ENCODE measurements at places on chromosomes 2 and 18.

DNA sequence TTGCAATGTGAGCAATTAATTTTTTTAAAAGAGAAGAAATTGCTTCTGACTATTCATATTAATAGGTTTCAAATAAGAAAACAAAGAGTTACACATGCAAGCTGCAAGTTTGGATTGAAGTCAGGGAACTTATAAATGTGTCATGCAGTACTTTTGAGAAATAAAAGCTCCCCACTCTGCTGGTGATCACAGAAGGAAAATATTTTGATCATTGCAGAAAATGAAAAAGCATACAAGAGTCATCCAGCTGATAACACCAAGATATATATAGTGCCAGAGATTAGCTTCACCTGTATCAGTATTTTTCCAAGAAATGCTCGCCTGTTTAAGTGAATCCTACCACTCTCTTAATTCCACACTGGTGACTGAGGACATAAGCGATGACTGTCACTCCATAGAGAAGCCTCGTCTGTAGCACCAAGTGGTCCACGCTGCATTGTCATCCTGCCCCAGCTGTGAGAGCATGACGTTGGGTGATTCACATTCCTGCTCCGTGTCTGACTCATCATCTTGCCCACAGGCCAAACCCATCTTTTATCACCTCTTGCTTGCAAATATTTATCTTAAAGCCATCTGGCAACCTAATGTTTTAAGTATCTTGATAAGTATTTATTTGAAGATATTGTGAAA, 178.0 kb downstream of the ASXL3 start:
- no peak for DNase-seq

DNA sequence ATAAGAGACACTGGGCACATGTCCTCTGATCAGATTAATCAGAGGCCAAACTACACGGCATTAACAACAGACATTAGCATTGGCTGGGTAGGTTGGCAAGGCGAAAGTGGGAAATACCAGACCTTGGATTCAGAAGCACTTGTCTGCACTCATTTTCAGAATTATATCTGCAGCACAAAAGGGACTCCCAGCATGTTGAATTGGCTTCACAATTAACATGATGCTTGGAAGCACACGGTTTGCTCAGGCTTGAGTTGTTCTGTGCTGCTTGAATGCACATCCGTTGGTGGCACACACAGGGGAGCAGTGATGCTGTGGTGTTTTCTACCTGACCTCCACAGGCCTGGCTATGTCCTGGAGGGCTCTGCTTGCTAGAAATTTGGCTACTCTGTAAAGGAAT, 83.9 kb downstream of the ACTR3 start:
- DNase-seq, result no peak

GRCh38 chr2:59425247-59425646, 1128.2 kb downstream of the BCL11A start:
- DNase-seq, result no peak

DNA sequence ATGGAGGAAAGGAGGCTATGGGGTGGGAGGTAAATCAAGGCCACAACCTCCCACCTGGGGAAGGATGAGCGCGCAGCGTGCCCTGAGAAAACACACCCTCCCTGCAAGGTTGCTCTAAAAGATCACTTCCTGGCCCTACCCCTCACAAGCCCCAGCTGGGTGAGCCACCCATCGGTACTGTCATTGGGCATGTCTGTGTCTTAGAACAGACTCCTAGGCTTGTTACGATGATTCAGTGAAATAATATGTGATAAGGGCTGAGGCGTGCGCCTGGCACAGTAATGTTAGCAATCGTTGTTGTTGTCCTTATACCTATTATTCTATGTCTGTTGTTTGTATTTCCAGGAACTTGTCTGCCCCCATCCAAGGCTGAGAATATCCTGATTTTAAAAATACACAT, 175.1 kb downstream of the ZFP36L2 start:
- DNase-seq, result peak; percentile 22

DNA sequence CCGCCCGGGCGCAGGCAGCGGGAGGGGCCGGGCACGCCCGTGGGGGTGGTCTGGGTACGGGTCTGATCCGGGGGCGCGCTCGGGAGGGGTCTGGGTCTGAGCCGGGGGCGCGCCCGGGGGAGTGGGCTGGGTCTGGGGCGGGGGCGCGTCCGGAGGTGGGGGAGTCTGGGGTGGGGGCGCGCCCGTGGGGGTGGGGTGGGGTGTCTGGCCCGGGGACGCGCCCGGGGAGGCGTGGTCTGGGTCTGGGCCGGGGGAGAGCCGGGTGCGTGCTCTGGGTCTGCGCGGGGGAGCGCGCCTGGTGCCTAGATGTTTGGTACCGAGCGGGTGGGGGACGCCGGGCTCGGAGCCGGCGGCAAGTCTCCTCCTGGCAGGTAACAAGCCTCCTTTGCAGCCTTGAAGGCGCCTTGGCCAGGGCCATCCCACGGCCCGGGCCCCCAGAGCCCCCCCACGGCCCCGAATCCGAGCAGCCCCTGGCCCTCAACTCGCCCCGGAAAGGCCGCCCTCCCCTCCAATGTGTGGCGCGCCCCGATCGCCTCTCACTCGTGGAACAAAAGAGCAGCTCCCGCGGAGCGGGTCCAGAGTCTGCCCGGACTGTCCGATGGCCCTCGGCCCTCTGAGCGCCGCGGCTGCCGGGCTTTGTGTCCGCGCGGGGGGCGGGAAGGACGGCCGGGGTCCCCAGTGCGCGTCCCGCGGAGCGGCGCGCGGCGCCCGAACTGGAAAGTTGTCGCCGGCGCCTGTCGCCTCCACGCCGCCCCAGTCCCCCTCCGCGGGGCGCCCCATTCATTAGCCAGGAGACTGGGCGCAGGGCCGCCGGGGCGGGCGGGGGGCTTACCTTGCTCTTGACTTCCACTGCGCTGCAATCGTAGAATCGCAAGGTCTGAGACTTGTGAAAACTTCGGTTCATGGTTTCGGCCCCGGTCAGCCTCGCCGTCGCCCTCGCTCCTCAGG, 595 bp downstream of the PARD6G start:
- DNase-seq, result no peak

GRCh38 chr2:229370509-229370908, 99.4 kb upstream of the PID1 start:
- DNase-seq, result no peak

DNA sequence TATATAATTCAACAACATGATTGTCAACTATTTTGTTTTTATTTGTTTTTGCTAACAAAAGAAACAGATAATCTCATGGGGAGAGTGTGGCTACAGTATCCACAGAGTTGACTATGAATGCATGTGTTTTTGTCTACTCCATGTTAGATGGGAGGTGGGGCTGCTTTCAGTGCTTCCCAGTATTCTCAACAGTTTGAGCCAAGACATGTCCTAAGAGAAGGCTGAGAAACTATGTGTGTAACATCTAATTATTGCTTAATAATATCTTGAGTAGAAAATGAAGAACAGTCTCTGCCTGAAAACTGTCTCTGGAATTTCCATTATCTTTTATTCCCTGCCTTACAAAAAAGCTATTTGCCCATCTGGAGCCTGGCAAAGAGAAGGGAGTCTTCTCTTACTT, 178.8 kb upstream of the MMADHC start:
- no peak for DNase-seq

- no peak for DNase-seq
Observed at GRCh38 chr2:95053543-95053942, 28.0 kb downstream of the MAL start.

- no peak for DNase-seq
Observed at GRCh38 chr2:149544692-149545091, 42.9 kb downstream of the MMADHC start.

GRCh38 chr18:53639687-53640086, 584.8 kb downstream of the MBD2 start:
- no peak for DNase-seq

DNA sequence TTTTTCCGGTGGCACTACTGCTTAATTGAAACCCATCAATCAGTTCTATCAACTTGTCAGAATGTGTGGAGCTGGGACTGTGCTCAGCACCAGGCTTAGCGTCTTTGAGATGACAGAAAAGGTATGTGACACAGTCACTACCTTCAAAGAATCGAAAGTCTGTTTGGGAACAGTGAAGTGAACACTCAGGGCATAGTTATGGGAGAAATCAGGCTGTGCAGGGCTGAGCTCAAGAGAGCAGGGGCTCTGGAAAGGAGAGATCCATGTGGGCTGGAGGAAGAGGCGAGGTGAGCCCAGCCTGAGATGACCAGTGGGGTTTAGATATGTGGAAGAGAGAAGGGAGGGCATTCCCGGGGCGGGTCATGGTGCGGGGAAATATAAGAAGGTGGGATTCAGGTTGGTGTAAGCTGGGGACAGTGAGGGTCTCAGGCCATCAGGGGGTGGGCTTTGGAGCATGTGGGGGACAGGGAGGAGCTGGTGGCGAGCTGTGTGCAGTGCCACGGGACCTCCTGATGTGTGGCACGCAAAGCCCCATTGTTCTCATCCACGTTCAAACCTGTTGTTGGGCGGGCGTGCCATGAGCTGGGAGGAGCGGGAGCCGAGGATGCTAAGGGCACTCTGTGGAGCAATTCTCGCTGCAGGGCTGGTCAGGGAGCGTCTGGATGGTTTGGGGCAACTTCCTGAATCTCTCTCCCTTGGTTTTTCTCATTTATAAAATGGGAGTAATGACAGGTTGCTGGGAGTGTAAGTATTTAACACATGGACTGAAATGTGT, 72.5 kb downstream of the VAPA start:
- no peak for DNase-seq

GRCh38 chr2:96815326-96816126, 542 bp upstream of the CNNM3 start:
- DNase-seq, result no peak

- no peak for DNase-seq
Observed at GRCh38 chr2:142531377-142531776, 346.1 kb upstream of the KYNU start.

DNA sequence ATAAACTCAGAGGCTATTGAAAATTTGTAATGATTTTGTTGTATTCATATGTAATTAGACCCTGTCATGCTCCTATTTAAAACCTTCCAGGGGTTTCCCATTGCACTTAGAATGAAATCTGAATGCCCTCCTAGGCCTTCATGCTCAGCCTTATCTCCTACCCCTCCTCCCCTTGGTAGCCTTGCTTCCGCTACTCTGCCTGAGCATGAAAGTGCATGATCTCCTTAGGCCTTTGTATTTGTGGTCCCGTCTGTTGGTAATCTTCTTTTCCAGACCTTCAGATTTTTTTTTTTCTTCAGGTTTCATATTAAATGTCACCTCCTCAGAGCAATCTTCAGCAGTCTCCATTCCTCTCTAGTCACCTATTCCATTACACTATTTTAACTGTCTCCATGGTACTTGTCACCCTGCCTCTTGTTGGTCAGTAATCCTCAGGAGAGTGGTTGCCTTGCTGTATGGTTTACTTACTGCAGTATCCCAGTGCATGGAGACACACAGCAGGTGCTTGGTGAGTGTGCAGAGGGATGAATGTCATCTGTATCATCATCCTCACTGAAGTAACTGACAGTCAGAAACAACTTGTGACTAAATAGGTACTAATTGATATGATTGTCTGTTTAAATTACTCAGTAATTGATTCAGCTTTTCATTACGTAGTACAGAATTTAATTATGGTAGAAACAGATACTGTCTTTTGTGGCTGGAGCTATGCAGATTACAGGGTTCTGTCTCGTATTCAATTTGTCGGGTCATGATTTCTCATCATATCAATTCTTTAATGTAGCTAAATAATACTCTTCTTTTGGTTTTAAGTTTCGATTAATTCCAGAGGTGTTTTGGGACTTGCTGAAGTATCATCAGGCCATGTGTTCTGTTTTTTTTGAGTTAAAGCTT, 63.9 kb downstream of the PHLPP1 start:
- DNase-seq, result no peak

- no peak for DNase-seq
Observed at GRCh38 chr2:207478572-207478971, 51.2 kb upstream of the CREB1 start.

DNA sequence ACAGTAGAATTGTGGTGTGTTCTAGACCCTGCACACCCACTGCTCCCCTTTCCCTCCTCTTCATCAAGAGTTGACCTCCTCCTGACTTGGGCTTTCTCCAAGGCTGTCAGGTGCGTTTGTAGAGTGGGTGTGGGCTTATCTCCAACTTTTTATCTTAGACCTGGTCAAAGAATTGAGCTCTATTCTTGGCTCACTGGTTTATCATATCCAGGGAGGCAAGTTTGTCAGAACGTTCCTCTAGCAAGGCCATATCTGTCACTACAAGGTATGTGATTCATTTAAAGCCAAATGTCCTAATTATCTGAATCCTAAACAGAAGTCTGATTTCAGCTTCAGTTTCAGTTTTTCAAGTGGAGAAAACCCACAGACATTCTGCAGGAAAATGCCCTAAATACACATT, 117.1 kb upstream of the MGAT5 start:
- DNase-seq, result no peak

GRCh38 chr2:14583059-14583458, 49.5 kb upstream of the LRATD1 start:
- DNase-seq, result no peak

DNA sequence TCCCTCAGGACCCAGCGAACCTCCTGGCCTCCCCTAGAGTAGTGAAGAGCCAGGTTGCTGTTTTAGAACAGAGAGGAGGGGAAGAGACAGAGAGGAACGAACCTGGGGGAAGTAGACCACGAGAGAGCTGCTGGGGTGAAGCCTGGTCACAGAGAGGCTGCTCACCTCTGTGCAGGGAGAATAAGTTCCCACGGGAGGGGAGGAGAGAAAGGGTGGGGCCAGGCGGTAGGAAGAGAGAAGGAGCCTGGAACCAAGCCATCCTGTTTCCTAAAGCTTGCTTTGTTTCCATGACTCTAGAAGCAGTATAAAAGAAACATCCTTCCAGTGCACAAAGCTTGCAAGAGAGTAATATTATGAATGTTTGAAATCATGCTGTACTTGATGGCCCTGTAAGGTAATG, 147.9 kb downstream of the MYT1L start:
- DNase-seq, result no peak

All from CD8-positive, alpha-beta T cell (primary cell).